Activated T-helper 1 cell treated with anti-CD3 and anti-CD28 coated beads, Interleukin-12 subunit alpha, Interleukin-12 subunit beta, Interleukin-2, Interleukin-4 antibody, amounts not matched to agents 30 ng/mL and 10 ng/mL and 1 ng/mL, durations not matched to agents 14 hours and 24 hours and 36 hours (primary cell): ENCODE measurements at places on chromosomes 2 and 18.

- DNase-seq = no peak
Measured at GRCh38 chr18:22488554-22488953, 70.8 kb upstream of the CTAGE1 start.

DNA sequence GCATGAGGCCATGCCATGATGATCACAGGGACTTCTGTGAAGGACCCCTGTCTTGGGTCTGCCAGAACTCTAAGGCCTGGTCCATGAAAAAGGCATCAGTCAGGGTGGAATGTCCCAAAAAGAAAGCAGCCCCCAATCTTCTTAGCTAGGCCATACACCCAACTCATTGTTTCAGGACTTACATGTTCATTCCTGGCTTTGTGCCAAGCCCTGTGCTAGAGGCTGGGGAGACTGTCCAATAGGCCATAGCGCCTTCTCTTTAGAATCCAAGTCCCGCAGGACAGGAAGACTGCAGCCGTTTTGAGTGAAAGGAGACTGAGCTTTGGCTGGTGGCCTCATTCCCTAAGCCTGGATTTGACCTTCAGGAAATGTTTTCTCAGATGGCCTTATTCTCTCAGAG, 247.3 kb downstream of the PRKCE start:
- DNase-seq = no peak

DNA sequence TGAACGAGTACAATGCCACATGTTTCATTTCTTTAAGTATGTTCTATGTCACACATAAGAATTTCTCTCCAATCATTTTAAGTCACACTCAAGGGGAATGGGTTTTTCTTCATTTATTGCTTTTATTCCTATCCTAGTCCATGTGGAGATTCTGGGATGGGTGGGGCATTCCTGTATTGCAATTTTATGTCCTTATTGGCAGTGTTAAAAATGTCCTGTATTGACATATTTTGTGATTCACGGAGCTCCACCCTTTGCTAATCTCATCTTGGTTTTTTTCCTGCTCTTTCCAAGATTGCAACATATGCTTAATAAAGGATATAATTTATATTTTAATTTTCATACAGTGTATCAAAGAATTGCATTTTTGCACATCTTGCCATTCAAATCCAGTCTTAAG, 3.4 kb upstream of the TNFAIP6 start:
- DNase-seq = no peak

- no peak for DNase-seq
Measured at GRCh38 chr18:3283908-3284307, 22.0 kb downstream of the MYL12B start.

GRCh38 chr18:29157905-29158304, 981.0 kb upstream of the CDH2 start:
- DNase-seq = no peak

DNA sequence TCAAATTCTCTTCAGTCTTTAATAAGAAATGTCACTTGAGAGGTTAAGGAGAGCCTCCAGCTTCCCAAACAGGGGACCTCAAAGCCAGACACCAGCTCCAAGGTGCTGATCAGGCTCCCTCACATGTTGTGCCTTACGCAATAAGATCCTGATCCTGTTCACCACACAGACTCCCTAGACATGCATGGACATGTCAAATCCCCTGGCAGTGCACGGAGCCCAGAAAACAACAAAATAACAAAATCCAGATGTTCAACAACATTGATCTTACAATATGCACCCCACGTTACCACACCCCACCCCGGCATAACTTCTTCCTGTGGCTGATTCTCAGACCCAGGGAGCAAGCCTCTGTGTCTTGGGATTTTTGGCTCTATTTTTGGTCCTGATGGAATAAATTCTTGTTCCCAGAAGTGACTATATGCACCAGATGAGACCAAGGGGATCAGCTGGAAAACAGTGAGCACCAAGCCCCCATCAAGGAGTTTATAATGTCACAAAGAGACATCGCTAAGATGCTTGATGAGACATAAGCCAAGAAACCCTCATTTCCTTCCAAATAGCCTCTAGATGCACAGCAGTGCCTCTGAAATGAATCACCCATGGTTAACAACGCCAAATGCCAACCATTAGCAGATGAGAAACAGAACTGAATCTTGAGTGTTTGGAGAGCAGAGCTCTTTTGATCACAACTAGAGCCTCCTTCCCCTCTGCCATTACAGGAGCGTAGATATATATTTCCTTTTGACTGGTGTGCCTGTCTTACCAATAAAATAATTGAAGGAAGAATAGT, 198.2 kb downstream of the PRKCE start:
- DNase-seq = no peak

DNA sequence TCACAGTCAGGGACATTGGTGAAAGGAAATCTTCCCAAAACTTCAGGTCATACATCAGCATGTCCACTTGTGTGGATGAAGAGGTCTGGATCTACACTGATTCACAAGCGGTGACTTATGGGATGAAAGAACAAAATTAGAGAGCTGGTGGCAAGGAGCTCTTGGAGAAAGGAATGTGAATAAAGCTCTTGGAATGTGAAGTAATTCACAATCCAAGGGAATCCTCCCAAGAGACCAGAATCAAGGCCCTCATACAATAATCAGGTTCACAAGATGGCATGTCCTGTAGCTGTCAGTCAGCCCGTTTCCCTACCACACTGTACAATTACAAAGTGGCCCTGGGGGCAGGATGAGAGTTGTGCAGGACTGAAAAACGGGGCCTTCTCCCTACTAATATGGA, 96.2 kb downstream of the MRPS9 start:
- no peak for DNase-seq

DNA sequence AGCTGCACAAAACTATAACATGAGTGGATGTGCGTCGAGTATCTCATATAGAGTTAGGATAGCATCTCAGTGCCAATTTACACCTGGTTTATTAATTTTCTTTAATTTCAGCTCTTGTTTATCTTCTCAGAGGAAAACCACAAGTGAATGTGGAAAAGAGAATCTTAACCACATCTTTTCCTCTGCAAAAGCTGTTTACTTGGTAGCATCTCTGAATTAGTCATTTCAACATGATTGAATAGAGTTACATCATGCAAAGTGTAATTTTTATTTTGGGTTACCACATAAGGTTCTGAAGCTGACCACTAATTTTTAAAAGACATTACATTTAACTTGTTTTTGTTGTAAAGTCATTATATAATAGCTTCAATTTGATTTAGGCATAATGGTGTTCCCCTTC, 83.8 kb upstream of the FAM237A start:
- DNase-seq = no peak

- no peak for DNase-seq
Measured at GRCh38 chr2:84527137-84528129, 11.1 kb downstream of the DNAH6 start.

DNA sequence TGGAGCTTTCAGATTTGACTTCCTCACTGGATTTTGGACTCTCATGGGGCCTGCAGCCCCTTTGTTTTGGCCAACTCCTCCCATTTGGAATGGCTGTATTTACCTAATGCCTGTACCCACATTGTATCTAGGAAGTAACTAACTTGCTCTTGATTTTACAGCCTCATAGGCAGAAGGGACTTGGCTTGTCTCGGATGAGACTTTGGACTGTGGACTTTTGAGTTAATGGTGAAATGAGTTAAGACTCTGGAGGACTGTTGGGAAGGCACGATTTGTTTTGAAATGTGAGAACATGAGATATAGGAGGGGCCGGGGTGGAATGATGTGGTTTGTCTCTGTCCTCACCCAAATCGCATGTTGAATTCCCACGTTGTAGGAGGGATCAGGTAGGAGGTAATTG, 233.4 kb upstream of the GALNT5 start:
- no peak for DNase-seq
